ENCODE measurements at places on chromosomes 5 and 9. TPM values are rescaled to one million over a fixed set of nuclear protein-coding genes. Genes with fewer than 3 reads are reported as not detected.

DNA sequence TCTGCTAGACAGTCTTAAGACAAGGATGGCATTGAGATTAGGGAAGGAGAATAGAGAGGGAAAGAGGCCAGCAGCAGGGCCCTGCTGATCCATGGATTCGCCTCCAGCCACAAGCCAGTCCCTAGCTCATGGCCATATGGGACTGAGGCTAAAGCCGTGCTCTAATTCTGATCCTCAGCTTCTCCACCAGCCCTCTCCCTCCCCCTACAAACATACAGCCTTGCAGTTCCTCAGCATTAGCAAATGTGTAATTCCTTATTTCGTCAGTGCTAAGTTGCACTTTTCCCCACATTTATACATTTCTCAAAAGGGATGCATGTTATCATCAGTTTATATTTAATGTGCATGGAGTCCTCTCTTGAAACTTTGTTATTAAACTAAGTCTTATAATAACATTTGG lies 34.8 kb downstream of the ZNF462 start:
- no peak for DNase-seq

DNA sequence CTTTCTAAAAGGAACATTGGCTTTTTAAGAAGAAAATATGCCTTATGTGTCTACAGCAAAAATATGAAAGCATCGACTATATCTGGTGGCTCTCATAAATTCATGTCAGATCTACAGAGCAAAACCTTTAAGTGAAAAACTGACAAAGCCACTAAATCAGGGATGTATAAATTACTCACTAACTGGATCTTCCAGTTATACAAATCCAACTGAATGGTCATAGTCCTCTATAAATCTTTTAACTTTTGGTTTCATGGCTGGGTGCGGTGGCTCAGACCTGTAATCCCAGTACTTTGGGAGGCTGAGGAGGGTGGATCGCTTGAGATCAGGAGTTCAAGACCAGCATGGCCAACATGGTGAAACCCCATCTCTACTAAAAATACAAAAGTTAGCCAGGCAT lies 29.2 kb upstream of the GZMA start:
- no peak for DNase-seq

- DNase-seq = no peak
These were observed 550.0 kb downstream of the PTPRD start for GRCh38 chr9:10062629-10063395.

DNA sequence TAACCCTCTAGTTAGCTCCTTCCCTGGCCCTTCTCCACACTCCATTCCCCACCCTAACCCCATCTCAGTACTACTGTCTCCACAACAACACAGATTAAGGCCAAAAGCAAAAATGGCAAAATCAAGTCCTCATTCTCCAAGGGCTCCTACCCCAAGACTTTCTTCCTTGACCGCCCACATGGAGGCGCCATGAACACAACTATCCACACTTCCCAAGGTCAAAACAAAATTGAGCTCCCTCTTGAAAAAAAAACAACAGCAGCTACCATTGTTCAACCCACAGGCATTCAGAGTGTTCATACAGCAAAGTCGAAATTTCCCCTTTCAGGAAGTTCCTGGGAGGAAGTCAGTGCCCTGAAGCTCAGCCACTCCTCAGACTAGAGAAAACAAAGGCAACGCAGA lies 54.4 kb downstream of the GNAQ start:
- DNase-seq = no peak

DNA sequence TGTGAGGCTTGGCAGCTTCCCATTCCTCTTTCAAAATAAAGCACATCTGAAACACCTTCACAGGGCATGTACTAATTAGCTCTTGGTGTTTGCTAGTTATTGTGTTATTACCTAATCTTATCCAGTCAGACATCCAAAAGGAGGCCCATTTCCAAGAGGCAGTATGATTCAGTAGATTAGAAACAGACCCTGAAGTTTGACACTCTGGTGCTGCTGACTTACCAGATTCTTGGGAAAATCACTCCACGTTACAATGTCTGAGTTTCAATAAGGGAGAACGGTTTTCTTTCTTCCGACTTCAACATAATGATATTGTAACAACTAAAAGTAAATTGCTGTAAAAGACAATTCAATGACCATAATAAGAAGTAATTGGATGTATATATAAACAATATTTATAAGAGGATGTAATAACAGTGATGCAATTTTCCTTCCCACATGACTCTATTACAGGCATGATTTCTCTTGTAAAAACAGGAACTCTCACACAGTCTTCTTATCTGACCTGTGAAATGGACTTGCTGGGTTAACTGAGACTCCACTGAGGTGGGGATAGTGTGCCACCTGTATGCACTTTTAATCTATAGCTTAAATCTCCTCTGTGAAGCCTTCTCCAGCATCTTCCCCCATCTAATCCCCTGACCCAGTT lies 181.3 kb upstream of the ELL2 start:
- no peak for DNase-seq

TBC1D13 gene
- polyA plus RNA-seq = 40.0 TPM

CBY3 gene
- 0.26 TPM for polyA plus RNA-seq

All from left renal pelvis (tissue), 4 donors.